RPMI8226 (cell line): ENCODE measurements at places on chromosomes 2 and 18.

DNA sequence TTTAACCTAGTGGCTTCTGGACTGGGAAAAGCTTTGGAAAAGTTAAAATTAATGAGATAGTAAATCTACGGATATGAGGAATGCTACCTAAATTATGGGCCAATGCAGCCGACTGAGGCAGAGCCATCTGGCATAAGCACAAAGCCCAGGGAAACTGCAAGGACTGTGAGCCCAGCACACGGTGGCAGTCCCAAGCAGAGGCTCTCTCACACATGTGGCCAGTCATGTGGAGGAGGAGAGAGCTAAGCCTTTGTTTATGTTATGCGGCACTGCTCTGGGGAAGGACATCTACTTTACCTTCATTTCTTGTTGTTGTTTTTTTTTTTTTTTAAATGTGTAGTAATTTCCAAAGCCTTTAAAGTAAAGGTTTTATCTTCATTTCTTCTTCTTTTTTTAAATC, 267.0 kb downstream of the STK39 start:
- no peak for DNase-seq

GRCh38 chr2:172792711-172793110, 57.1 kb downstream of the RAPGEF4 start:
- no peak for DNase-seq

DNA sequence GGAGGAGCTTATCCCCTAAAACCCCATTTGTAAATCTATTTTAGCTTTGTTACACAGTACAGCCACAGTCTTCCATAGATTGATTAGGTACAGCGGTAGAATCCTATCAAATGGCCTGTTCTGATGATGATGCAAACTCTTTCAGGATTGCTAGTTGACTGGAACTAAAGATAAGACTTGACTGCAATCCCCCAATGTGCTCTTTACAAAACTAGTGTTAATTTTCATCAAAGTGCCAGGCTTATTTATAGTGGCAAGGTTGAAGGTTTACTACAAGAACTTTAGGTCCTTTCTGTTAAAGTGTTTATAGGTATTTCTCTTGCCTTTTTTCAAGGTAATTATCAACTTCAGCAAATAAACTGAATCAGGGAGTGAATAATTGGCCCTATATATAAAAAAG, 9.0 kb upstream of the OTX1 start:
- no peak for DNase-seq

DNA sequence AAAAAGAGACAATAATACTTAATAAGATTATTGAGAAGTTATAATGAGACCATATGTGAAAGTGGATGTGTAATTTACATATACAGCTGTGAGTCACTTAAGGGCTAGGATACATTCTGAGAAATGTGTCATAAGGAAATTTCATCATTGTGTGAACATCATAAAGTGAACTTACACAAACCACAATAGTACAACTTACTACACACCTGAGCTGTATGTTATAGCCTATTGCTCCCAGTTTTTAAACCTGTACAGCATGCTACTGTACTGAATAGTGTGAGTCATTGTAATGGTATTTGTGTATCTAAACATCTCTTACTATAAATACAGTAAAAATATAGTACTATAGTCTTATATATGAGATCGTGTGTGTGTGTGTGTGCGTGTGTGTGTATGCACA, 1420.3 kb upstream of the PIK3C3 start:
- no peak for DNase-seq

GRCh38 chr18:55252901-55253300, 293.6 kb upstream of the CCDC68 start:
- no peak for DNase-seq

GRCh38 chr2:226969417-226970080, 133.7 kb downstream of the RHBDD1 start:
- no peak for DNase-seq
